Immature natural killer cell (primary cell): ENCODE measurements at places on chromosomes 16 and 17.

DNA sequence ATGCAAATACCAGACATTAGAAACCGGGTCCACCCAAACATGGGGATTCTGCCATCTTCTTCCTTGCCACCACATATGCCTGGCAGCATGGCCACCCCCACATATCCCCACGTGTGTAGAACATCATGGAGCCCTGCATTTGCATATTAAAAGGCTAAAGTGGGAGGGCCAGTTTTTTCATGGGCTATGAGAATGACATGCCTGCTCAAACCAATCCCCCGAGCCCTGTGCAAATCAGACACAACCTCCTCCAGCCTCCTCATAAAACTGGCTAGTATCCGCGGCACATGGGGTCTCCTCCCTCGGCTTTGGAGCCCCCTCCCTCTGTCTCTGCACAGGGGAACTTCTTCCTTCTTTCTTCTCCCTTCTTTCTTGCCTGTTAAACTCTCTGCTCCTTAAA is 174.9 kb upstream of the WSCD1 start:
- no peak for DNase-seq

- DNase-seq, result peak; percentile 32
Observed at GRCh38 chr16:21608639-21609328, 9.4 kb downstream of the METTL9 start.

GRCh38 chr17:35537601-35538141 is at the start of gene SLFN12L:
Gene SLFN12L (minus strand): TSS chr17:35537678. CDS start chr17:35522364, 15,314 bp downstream.
- DNase-seq, result peak; percentile 54

GRCh38 chr16:49928176-49929041 is 72.5 kb upstream of the ZNF423 start:
- no peak for DNase-seq

DNA sequence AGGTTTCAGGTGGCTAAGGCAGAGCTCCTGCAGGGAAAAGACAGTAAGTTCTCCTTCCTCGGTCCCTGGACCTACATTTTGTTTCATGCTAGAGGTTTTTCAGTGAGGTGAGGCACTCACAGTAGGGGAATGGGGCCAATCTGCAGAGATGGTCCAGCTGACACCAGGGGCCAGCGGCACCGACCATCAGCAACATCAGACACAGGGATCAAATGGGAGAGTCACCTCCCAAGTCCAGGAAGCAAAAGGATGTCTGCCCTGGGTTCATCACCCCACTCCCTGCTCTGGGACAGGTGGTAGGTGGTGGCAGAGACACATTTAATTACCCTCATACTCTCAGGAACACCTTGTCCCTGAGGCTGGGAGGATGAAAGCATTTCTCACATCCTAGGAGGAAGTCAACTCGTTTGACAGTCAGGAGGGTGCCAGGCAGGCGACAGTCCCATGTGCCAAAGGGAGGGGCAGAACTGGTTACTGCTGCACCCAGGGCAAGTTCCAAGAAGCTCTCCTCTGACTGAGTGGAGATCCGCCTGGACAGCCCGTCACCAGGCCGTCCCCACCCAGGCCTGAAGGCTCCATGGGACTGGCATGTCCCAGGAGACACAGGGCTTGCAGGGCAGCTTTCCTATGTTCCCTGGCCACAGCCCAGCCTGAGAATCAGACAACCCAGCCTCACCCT is 19.2 kb downstream of the ATP6V0D1 start:
- no peak for DNase-seq

- DNase-seq, result peak; percentile 93
Observed at GRCh38 chr16:89507834-89508590, at the start of gene SPG7. Gene SPG7 (plus strand): TSS chr16:89508403. CDS start chr16:89508418, 15 bp downstream.

DNA sequence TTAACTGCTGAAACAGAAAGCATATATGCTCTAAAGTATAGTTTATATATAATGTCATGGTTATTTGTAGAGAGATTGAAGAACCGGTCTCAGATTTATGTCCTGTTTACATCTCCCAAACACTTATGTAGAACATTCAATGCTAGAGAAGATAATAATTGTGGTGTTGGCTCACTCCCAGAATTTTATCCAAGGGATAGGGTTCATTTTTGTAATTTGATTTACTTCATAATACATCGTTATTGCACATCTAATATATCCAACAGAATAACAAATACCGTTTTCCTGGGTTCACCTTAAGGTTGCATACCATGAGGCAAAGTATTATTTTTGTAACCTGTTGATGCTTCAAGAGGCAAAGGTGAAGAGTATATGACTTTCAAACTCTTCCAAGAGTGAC is 202.8 kb upstream of the TBX2 start:
- no peak for DNase-seq

DNA sequence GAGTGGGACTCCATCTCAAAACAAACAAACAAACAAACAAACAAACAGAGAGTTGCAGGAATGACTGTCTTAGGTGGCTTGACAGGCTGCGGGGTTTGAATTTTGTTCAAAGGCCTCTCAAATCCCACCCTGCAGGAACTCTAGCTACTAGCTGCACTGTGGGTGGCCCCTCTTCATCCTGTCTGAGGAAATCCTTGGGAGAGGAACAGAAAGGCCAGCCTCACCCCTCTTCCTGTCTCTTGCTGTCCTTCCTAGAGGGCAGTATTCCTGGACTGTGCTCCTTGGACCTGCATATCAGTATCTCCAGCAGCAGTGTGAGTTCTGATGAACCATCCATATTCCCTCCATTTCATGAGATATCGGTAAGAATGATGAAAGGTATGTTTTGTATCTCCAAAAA is 2.0 kb upstream of the CCDC92B start:
- no peak for DNase-seq

GRCh38 chr16:88678224-88678979 is 7.9 kb downstream of the SNAI3 start:
- DNase-seq, result no peak

- DNase-seq, result no peak
Observed at GRCh38 chr17:65097110-65097509, 40.1 kb upstream of the RGS9 start.

- DNase-seq, result no peak
Observed at GRCh38 chr17:17398943-17399926, 77.6 kb upstream of the MED9 start.

DNA sequence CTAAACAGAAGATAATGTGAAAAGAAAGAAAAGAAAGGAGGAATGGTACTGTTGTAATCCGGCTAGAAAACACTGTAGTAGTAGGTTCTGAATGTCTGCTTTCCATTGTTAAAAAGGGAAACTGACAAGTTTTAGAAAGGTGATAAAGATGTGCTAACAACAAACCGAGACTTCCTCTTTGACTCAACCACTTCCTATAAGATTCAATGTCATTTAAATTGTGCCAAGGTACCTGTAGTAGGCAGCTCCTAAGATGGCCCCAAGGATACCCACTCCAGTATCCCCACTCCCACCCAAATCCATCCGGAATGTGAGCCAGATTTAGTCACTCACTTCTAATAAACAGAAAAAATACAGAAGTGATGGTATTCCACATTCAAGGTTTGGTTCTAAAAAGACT is 31.2 kb downstream of the XYLT1 start:
- peak; percentile 48 for DNase-seq

GRCh38 chr16:13039526-13039925 is 138.1 kb downstream of the SHISA9 start:
- DNase-seq, result no peak

- no peak for DNase-seq
Observed at GRCh38 chr17:11979795-11980194, 17.5 kb downstream of the ZNF18 start.
